ENCODE measurements at places on chromosomes 4 and X.
A peak's percentile ranks its signal among the peaks of the same experiment; 100 is the strongest.

GRCh38 chrX:114390251-114390796, 193.6 kb upstream of the HTR2C start:
- DNase-seq, result no peak

- no peak for DNase-seq
Measured at GRCh38 chr4:107691378-107691777, 28.7 kb downstream of the PAPSS1 start.

DNA sequence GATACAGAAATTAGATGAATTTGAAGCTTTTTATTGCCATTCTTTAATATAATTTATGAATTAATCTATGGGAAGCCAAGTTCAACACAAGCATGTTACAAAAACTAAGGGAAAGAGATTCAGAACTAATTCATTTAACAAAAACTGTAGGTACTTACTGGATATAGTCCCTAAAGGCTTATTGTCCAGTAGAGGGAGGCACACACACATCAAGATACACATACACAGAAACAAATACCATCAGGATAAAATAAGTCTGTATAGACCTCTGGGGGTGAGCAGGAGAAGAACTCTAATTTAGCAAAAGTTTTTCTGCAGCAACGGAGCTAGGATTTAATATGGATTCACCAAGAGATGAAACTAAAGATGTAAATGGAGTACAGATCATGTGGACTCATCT, 83.0 kb upstream of the IL13RA1 start:
- no peak for DNase-seq

DNA sequence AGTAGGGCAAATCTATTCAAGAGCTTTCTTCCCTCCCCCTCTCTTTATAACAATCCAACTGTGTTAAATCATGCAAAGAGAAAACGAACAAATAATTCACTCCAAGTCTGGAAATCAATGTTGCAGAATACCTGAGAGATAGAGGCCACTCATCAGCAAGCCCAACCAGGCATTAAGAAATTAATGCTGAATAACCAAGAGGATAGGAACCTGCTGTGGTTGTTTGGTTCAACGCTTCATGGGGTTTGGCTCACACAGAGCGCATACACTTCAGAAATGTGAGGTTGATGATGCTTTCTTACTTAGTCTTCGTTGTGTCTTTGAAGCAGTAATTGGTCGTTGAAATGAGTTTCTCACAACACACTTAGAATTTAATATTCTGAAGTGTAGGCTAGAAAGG, 1540.0 kb upstream of the PABPC4L start:
- no peak for DNase-seq

GRCh38 chr4:478373-478772, 20.6 kb downstream of the ZNF721 start:
- DNase-seq, result no peak

- no peak for DNase-seq
Measured at GRCh38 chr4:158496030-158496741, 25.5 kb upstream of the RXFP1 start.

DNA sequence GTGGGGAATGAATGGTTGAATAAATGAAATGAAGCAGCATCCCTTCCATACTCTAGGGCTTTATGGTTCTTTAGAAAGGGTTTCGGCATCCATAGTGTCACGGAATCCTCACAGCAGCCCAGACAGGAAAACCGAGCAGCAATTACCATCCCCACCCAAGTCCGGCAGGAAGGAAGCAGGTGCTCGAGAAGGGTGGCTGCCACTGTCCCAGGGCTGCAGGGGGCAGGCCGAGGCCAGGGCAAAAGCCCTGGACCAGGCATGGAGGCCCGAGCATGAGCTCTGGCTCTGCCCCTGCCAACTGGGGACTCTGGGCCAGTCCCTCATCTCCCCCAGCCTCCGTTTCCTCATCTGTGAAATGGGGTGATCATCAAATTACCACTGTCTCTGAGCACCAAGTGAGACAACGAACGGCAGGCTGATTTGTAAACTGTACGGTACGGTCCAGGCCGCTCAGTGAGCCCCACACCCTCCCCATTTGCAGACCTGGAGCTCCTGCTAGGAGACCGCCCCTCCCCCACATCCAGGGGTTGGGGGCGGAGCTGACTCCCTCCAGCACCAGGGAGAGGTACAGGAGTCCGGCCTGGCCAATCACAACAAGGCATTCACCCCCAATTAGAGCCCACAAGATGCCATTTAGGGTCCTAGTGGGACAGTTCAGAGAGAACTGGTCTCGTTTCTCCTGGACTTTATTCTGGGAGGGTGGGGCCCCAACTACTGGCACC, 100.4 kb downstream of the WFS1 start:
- no peak for DNase-seq

GRCh38 chrX:12758291-12758690, 32.9 kb upstream of the PRPS2 start:
- DNase-seq, result no peak

DNA sequence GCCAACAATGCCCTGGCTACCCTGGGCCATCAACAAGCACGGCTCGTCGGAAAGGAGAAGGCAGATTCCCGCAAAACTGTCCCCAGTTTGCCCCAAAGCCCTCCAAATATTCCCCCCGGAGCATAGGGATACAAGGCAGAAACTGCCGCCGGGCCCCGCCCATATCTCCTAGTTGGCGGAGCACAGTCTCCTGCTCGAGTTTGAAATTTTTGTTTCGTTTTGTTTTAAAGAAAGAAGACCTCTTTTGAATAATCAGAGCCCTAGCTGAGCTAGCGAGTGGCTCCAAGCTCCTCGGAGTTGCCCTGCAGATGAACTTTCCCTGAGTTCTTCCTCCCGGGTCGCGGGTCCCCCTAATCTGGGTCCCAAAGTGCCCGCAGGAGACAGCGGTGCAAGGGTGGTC, 138.1 kb upstream of the ZIC3 start:
- no peak for DNase-seq

DNA sequence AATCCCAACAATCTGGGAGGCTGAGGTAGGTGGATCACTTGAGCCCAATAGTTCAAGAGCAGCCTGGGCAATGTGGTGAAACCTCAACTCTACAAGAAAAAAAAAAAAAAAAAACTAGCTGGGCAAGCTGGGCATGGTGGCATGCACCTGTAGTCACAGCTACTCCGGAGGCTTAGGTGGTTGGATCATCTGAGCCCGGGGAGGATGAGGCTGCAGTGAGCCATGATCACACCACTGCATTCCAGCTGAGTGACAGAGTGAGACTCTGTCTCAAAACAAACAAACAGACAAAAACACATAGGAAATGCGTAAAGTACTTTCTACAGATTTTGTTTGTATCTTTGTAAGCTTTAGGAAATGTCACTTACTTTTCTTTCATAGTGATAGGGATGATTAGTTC, 307.2 kb upstream of the NR3C2 start:
- DNase-seq, result no peak

DNA sequence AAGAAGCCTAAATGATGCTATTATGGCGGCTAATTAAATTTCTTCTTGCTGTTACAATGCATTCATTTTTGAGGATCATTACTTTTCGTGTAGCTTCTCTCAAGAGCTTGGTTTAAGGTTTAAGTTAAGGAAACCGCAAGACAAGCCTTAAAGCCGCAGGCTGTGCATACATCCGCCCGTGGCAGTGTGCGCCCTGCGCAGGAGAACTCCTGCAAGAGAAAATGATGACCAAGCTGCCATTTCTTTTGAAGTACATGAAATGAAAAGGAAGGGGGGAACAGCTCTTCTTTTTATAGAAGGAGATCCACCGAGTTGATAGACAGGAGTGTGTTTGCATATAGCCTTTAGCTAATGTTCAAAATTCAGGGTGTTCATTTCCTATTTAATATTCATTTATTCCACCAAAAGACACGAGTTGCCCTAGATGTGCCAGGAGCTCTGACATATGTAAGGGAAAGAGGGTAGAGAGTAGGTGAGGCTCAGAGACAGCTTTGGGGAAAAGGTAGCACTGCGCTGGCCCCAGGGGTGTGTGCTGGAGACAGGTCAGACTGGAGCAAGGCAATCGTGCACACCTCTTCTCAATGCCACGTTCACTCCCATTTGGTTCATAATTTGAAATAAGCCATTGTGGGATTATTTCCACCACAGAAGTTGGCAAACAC, 112.1 kb upstream of the LDB2 start:
- DNase-seq, result no peak

GRCh38 chrX:31224381-31225012, 152.7 kb upstream of the FTHL17 start:
- no peak for DNase-seq

- DNase-seq, result no peak
Measured at GRCh38 chr4:32661229-32661628, 1941.1 kb downstream of the PCDH7 start.

DNA sequence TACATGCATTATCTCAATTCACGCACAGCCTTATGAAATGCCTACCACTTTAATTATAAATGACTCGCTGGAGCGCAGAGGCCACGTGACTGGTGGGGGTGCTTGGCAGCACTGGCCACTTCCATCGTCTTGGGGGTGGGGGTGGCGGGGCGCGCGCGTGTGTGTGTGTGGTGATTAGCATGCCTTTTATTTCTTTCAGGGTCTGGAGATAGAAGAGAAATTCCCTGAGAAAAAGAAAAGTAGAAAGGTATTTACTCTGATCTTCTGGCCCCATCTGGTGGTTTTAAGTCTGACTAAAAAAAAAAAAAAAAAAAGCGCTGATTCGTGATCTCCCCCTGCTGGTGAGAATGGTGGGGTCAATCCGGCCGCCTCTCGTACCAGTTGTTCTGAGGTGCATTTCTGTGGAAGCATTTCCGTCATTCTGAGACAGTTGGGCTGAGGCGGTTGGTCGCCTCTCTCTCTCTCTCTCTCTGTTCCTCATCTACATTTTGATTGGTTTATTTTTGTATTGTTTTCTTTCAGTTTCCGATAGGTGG, at the start of gene CCNB3:
TSS of gene CCNB3 (plus strand) at position 402 of the 536 bp plus-strand sequence. CDS start 80,399 bp downstream, outside the sequence.
- peak; percentile 38 for DNase-seq

DNA sequence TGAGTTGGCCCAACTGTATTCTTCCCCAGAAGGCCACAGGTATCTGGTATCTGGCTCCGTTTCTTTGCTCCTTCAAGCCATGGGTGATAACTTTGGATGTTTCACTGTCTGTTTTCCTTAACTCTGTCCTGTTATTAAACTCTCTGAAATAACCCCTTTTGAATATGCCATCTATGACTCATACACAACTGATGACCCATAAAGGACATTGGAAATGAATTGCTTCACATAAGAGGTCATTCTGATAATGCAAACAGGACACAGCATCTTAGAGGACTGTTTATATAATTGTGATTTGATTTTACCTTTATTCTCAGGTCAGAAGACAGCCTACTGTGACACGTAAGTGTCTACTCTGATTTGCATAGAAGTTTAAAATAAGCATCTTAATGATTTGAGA, 227.7 kb downstream of the VEGFC start:
- DNase-seq, result no peak

DNA sequence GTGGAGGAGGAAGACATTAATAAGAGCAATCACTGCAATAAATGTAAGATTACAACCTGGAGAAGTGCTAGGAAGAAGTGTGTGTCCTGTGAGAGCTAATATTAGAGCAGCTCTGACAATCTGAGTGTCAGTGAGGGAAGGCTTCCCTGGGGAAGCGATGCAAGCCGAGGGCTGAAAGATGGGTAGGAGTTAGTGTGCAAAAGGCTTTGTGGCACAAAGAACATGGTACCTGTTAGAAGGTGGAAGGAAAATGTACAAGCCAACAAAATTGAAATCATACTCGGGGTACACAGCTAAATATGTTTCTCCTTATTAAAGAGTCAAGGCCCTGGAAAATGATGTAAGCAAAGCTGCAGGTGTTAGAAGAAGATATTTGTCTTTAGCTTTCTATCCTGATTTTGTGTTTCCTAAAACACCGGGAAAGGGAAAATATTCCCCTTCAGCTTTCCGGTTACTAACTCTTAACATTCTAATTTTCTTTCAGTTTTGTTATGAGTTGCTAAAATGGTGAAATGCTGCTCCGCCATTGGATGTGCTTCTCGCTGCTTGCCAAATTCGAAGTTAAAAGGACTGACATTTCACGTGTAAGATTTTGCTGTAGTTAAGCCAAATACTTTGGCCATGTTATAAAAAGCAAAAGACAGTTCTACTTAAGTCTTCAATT, 808 bp downstream of the THAP6 start:
- no peak for DNase-seq

Measured in NCI-H1105 (cell line).